Foreskin fibroblast (primary cell): ENCODE measurements at places on chromosomes 6 and 20.

- peak; percentile 72 for DNase-seq
Measured at GRCh38 chr6:45746046-45746445, 269.6 kb downstream of the CLIC5 start.

DNA sequence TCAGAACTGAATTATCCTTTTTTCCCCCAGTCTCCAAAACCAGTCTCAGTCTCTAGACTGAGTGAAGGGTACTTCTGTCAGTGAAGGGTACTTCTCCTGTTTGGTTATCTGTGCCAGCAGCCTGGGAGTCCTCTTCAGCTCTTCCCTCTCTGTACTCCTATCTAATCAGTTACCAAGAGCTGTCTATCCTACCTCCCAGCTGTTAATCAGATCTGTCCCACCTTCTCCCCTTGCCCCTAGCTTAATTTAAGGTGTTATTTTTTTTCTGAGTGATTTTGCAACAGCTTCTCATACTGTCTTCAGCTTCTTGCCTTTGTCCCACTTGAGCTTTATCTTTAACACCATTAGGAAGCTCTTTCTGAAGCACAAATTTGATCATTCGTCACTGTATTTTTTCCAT, 491.9 kb upstream of the SOX4 start:
- no peak for DNase-seq

DNA sequence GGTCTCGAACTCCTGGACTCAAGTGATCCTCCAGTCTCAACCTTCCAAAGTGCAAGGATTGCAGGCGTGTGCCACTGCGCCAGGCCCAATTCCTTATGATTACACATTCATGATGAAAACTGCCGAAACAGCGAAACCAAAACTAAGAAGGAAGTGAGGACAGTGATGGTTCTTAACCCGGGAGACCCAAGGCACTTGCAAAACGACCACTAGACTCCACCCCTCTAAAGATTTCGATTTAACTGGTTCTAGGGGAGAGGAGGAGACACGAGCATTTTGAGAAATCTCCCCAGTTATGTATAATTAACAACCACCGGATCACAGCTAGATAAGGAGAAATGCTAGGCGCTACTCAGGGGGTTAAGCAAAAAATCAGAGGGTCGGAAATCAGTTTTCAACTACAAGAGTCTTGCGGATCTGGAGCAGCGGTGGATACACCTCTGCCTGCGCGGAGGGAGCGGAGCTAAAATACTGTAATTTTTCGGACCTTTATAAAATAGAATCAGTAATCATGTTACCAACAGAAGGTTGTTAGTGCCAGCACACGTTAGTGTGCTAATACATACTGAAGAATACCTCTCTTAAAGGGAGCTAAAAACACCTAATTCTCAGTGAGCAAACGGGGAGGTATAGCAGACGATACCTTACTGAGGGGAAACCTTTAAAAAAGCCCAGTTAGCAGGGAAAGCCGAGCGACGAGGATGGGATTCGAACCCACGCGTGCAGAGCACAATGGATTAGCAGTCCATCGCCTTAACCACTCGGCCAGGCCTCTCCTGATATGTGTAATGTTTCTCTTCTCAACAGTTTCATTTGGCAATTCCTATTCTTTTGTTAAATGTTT, 60.0 kb upstream of the BTN3A2 start:
- peak; percentile 85 for DNase-seq

GRCh38 chr6:18997375-18997826, 610.3 kb downstream of the RNF144B start:
- DNase-seq, result peak; percentile 4

GRCh38 chr20:52675375-52675774, 296.8 kb upstream of the TSHZ2 start:
- no peak for DNase-seq

DNA sequence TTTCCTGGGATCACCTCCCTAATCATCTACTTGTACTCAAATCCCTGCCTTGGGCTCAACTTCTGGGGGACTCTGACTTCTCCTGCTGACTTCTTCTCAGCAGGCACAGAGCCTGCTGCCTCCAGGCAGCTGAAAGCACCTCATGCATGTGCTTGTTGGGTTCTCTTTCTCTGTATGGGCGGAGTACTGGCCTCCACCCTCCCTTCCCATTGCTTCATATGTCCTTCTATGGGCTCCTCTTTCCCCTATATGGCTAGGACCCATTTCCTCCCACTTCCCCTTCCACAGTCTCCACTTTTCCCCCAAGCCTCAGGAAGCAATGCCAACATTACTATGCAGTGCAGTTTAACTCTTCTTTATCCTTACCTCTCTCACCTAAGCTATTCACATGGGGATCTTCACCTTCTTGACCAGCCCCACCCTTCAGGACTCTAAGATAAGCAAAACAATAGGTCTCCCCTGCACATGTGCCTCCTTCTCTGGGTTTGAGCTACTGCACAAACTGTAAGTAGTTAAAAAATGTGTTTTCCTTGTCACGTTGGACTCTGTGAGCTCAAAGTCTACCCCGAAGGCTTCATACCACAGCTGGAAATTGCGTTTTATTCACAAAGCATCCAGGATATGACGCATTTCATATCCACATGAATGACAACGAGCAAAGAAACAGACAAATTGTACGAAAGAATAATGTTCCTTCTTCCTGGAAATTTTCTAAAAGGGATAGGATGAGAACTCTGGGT, 93.7 kb downstream of the CDS2 start:
- no peak for DNase-seq

DNA sequence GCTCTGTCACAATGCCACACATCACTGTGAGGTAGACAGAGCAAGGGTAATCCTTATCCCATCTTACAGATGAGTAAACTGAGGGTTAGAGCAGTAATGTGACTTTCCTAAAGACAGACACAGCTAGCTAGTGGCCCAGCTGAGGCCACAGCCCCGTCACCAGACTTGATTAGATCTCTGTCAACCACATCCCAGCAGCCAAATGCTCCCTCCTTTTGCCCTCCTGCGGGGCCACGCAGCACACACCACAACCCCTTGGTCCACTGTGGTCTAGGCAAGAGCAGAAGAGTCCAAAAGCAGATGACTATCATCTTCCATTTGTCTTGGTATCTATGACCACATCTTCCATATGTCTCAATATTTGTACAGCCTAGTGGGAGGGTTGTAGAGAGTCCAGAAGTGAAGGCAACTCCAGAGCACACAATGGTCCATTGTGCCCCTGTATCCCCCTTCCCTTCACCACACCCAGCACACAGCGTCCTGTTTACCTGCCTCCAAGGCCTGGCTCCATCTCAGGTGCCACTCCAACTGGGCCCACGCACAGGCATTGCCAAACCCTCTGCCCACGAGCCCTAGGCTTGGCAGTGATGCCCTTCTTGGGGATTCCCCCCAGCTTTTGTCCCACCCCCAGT, 47.1 kb upstream of the FOXP4 start:
- DNase-seq, result no peak

GRCh38 chr20:46065691-46066090, 24.1 kb downstream of the NCOA5 start:
- DNase-seq, result no peak

DNA sequence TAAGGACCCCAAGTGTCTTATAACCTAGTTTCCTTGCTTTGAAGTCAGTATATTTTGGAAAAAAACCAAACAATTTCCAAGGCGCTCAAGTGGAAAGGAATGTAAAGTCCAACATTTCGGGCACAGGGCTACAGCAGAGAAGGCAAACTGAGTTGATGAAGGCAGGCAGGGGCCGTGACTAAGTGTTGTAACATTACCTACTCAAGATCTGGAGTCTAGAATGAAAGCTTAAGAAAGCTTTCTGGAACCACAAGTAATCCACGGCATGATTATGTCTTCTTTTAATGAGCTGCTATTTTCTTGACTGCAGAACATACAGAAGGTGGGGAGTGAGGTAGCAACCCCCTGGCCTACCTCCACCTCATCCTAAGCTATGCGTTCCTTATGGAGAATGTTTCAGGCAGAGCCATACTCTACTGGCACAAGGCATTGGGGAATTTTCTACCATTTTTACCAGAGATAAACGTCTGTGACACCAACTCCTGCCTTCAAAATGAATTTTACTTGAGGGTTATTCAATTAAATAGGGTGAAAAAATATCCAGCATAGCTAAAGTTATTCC, 4.3 kb downstream of the PPP1R10 start:
- DNase-seq, result peak; percentile 42

GRCh38 chr6:20575704-20576451, 41.6 kb downstream of the CDKAL1 start:
- no peak for DNase-seq

DNA sequence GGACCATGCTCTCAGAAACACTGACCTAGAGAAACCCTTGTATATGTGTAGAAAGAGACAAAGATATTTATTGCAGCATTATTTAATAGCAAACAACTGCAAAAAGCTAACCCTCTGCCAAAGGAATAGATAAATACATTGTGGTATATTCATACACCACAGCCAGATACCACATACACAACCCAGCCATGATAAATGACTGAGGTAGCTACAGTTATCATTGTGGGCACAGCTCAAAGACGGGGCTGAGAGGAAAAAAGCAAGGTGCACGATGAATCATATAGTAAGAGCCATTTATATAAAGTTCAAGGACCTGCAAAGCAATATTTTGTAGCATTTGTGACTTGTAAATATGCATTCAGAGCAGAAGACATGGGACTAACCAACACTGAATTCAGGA, 30.8 kb downstream of the RSPO4 start:
- DNase-seq, result no peak

DNA sequence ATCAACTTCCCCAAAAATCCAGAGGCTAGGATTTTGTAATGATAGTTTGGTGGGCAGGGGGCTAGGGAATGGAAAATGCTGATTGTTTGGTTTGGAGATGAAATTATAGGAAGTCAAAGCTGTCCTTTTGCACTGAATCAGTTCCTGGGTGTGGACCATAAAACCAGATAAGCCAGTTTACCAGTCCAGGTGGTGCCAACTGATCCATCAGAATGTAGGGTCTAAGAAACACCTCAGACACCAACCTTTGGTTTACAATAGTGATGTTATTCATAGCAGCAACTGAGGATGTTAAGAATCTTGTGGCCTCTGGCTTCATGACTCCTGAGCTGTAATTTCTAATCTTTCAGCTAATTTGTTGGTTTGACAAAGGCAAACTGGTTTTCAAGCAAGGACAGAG, 496.6 kb upstream of the EPHA7 start:
- DNase-seq, result no peak

GRCh38 chr6:167988154-167988495, 9.3 kb upstream of the KIF25 start:
- DNase-seq, result no peak

DNA sequence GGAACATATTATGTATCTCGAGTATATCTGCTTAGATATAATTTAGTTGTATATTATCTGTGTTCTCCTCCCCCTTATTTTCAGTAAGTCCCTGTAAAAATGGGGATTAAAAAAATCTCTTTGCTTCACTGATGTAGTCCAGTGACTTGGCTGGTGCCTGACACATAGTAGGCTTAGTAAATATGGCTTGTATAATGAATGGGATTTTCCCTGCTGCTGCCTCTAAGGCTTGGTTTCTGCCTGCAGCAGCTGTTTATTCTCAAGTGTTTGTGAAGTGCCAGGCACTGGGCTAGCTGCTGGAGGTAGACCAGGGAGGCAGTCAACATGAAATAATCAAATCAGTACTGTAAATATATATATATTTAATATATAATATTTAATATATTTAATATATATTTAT, 1.6 kb upstream of the ZFP64 start:
- DNase-seq, result no peak

GRCh38 chr20:49400904-49401303, 81.6 kb downstream of the KCNB1 start:
- peak; percentile 30 for DNase-seq

DNA sequence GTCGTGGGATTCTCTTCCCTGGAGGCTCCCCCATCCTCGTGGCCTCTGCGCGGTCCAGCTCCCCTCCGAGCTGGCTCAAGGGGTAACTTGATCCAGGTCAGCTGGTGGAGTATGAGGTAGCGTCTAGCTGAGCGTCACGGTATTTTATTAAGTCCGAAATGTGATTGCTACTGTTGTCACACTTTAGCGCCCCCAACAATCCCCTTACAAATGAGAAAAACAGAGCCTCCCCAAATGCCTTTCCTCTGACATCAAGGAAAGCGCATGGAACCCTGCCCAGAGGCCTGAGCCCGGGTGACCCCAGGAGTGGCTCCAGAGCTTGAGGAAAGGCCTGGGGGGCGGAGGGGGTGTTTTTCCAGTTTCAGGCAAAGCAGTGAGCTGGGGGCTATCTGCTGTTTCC, 192.4 kb downstream of the ZMYND8 start:
- no peak for DNase-seq

DNA sequence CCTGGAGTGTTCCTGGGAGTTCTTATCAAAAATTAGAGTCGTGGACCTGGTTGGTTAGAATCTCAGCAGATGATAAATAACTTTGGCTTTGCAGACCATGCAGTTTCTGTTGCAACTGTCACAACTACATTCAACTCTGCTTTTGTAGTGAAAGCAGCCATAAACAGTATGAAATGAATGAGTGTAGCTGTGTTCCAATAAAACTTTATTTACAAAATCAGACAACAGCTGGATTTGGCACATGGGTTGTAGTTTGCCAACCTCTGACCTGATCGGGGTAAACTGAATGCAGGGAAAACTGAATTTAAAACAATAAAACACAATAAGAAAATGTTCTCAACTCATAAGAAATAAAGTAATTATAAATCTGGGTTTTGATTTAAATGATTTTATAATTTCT, 513.8 kb downstream of the CDKAL1 start:
- DNase-seq, result no peak

- peak; percentile 68 for DNase-seq
Measured at GRCh38 chr6:2196079-2196679, 49.2 kb downstream of the GMDS start.

DNA sequence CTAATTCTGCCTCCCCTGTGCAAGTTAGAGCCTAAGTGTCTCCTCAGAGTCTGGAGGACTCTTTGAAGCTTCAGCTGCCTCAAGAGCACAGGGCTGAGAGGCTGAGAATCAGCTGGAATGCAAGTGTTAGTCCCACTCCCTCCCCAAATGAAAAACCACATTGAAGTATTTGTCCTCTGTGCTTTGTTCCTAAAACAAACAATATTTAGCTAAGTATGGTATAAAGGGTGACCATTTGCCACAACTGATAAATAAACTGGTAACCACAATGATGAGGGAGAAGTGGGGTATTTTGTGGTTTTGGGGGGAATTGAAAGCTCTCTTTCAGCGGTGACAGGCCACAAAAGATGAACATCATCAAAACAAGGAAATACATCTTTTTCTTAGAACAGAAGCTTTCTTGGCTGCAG, 91.7 kb upstream of the HDDC2 start:
- no peak for DNase-seq

- peak; percentile 98 for DNase-seq
Measured at GRCh38 chr20:13784893-13785715, at the start of the genes ESF1 and NDUFAF5. TSS of gene ESF1 (minus strand) at chr20:13784919. CDS start at chr20:13783140, 1,779 bp downstream. TSS of gene NDUFAF5 (plus strand) at chr20:13785028. CDS start at chr20:13785069, 41 bp downstream.

GRCh38 chr6:137731600-137731959, 135.5 kb upstream of the TNFAIP3 start:
- DNase-seq, result no peak
